Stimulated activated CD4-positive, alpha-beta T cell treated with anti-CD3 and anti-CD28 coated beads, Interleukin-2, amount 100 ng/mL, for 48 hours (primary cell): ENCODE measurements at places on chromosomes 16 and 17.

DNA sequence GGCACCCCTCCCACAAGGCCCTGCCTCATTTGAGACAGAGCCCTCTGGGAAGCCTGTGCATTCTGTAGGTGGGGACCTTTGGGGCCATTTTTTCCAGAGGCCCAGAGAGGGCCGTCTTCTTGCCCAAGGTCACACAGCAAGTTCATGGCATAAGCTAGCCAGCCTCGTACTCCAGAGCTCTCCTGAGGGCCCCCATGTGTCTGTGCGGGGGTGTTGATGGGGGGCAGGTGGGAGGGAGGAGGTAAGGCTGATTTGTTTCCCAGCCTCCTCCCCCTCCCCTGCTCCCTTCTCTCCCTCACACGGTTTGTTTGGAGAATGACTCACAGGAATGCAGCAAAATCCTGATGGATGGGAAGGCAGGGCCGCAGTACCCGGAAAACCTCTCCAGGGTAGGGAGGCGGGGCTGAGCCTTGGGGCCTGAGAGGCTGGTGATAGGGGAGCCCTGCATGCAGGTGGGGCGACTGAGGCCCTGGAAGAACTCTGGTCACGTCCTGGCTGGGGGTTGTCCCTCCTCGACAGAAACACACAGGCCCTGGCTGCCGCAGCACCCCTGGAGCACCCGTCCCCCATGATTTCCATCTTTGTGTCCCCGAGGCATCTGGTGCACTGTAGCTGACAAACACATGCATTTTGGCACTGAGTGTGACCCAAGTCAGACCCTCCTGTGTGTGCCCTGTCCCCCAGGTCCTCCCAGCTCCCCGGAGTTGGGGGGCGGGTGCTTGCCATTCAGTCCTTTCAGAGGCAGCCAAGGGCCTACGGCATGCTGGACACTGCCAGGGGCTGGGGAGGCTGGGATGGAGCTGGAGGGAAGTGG is 29.7 kb downstream of the RAI1 start:
- DNase-seq: no peak

GRCh38 chr17:69477903-69478266 is 63.4 kb downstream of the MAP2K6 start:
- no peak for DNase-seq

GRCh38 chr16:84970447-84971127 is 40.7 kb downstream of the ZDHHC7 start:
- DNase-seq: peak; percentile 83

DNA sequence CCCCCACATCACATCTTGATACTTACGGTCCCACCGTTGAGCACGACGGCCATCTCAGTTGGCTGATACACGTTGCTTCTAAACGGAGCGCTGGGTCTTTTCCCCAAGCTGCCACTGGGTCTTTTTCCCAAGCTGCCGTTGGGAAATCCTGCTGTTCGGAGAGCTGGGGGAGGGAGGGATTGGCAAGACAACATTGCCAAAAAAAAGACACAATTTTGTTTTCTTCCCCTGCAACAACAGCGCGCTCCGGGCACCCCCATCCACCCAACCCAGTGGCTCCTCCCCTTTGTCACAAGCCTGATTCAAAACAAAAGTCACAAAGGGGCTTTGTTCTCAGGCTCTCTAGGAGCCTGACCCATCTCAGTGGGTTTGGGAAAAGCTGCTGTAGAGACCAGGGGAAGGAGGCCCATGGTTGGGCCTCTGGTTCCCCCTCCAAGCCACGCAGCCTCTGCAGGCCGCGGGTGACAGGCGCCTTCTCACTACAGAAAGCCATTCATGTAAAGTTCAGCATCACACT is 22.8 kb downstream of the GPRC5B start:
- no peak for DNase-seq

DNA sequence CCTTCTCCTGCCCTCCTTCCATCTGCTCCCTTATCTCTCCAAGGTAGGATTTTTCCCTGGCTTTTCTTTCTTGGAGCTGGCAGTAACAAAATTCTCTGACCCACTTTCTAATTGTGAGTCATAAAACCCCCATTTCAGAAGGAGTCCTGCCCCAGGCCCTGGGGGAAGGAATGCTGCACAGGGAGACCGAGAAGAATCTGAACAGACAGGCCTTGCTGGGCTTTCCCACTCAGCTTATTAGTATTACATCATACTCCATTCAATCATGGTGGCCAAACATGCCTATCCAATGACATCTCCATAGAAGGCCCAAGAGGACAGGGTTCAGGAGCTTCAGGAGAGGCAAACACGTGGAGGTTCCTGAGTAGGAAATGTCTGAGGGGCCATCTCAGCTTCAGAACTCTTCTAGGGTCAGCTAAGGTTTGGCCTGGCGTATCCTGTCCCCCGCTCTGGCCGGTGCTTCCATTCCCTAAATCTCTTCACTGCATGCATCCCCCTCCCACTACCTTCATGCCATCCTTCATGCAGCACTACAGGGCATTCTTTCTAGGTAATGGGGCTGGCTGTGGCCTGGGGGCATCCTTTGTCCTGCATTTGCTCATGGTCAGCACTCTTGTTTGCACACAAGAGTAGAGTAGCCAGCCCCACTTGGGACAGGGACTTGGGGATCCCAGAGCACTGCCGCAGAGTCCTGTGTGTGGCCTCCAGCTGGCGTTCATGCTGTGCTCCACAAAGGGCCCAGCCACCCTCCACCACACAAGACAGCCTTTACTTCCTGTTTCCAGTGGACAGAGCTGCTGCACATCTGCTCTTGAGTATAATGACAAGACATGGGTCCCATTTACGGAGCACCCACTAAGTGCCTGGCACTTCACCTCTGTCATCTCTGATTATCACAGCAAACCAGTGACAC is 8.2 kb downstream of the SLC6A2 start:
- DNase-seq: no peak

- DNase-seq: no peak
These were observed 238.1 kb upstream of the CDH5 start for GRCh38 chr16:66128371-66128770.

DNA sequence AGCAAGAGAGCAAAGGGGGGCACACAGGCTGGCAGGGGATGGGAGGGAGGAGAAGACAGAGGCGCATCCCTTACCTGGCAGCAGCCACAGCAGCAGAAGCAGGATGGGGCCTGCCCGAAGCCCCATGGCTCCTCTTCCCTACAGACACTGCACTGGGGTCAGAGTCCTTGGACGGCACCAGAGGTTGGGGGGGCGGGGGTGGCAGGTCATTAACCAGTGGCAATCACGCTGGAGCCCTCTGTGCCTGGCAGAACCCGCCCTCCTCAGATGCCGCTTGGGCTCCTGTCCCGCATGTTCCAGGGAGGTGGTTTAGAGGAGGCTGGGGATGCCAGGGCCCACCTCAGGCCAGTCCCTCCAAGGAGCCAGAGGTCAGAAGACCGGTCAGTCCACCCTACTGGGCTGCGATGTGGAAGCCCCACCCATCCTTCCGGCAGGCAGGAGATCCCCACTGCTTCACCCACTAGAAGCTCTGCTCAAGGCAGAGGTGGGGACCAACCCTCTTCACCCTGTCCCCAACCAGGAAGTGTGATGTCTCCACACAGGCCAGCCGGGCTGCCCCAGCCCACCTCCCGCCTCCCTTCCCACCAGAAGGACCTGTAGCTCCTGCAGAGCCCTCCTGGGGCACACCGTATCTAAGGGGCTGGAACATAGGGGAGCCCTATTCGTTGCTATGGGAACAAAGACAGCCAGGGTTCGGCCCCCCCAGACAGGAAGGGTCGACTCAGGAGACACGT is 11.7 kb downstream of the ZG16B start:
- DNase-seq: no peak

DNA sequence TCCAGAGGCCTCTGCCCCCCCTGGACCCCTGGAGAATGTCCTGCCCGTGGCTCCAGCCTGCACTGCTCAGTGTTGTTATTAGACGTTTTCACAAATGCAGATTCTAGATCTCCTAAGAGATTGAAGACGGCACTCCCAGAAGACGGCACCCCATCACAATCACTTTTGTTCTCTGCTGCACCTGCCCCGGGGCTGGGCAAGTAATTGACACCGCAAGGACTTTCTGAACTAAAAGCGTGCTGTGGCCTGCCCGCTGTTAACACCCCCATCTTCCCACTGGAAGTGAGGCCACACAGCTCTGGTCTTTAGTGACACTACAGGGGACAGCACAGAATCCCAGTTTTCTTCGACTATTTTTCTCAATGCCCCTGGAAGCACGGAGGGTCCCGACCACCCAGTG is 256.9 kb downstream of the ENGASE start:
- DNase-seq: no peak

DNA sequence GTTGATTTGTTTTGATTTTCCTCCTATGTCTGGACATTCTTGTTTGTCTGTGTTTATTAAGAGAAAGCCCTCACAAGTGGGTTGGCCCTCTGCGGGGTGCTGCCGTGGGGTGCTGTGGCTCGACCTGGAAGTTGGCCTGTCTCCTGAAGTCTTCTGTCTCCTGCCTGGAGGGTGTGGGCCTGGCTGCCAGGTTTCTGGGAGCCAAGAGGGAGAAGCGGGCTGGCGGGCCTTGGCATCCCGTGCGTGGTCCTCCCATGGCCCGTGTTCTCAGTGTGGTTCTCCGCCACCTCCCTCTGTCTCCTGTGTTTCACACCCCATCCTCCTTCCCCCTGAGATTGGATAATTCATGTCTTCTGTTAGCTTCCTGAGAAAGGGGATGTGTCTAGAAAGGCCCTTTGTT is 69.6 kb downstream of the RNF213 start:
- DNase-seq: no peak

DNA sequence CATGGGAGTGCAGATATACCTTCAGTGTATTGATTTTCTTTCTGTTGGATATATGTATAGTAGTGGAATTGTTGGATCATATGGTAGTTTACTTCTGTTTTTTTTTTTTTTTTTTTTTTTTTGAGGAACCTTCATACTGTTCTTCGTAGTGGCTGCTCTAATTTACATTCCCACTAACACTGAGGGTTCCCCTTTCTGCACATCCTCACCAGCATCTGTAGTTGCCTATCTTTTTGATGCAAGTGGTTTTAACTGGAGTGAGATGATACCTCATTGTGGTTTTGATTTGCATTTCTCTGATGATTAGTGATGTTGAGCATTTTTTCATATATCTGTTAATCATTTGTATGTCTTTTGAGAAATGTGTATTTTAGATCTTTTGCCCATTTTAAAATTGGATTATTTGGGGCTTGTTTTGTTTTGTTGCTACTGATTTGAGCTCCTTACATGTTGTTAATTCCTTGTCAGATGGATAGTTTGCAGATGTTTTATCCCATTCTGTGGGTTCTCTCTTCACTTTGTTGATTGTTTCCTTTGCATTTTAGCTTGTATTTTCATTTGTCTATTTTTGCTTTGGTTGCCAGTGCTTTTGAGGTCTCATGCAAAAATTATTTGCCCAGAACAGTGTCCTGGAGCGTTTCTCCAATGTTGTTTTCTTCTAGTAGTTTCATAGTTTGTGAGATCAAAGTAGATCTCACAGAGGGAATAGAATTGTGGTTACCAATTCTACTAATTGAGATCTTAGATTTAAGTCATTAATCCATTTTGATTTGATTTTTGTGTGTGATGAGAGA is 25.0 kb upstream of the BCAS3 start:
- no peak for DNase-seq

DNA sequence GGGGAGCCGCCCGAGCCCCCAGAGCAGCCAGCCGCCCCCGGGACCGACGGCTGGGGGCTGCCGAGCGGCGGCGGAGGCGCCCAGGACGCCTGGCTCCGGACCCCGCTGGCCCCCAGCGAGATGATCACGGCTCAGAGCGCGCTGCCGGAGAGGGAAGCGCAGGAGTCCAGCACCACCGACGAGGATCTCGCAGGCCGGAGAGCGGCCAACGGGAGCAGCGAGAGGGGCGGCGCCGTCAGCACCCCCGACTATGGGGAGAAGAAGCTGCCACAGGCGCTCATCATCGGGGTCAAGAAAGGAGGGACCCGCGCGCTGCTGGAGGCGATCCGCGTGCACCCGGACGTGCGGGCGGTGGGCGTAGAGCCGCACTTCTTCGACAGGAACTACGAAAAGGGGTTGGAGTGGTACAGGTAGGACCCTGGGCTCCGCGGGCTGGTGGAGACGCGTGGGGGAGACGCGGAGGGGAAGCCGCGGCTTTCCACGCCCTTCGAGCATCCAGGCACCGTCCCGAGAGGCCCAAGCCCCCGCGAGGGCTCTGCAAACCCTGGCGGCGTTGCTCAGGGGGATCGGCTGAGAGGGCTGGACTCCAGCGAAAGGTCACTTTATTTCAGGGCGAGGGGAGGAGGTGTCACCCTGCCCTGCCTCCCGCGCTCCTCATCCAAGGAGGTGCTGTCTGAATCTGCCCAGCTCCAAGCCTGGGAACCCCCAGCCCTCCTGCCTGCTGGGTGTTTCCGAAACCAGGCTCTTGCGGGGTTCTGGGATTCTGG is 1.2 kb downstream of the HS3ST4 start:
- DNase-seq: no peak

- DNase-seq: no peak
These were observed 24.1 kb downstream of the HEATR9 start for GRCh38 chr17:35844547-35844946.

- DNase-seq: no peak
These were observed 225.4 kb upstream of the NLRP1 start for GRCh38 chr17:5809580-5810188.

DNA sequence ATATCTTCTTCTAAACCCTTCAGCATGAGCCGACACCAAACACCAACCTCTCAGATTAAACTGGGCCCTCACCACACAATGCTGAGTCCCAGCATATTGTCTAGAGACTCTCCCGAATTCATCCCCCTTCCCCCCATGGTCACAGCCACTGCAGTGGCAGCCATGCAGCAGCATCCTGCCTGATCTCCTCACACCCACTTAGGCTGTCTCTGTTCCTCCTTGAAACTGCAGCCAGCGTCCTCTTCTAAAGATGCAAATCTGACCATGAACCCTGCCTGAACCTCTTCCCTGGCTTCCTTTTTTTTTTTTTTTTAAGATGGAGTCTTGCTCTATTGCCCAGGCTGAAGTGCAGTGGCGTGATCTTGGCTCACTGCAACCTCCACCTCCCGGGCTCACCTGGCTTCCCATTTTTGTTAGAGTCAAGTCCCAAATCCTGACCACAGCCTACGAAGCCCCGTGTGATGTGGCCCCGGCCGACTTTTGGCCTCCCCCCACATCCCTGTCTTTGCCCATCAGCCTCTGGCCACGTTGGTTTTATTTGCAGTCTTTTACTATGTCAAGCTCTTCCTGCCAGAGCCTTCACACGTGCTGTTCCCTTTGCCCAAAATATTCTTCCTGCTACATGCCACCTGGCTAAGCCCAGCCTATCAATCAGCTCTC is 2.8 kb downstream of the FA2H start:
- DNase-seq: no peak
